ENCODE measurements at places on chromosomes 12 and 14.

- no peak for DNase-seq
Observed at GRCh38 chr12:106098691-106099200, 40.0 kb downstream of the NUAK1 start.

GRCh38 chr12:12726555-12727093 lies 9.5 kb downstream of the CDKN1B start:
- no peak for DNase-seq

DNA sequence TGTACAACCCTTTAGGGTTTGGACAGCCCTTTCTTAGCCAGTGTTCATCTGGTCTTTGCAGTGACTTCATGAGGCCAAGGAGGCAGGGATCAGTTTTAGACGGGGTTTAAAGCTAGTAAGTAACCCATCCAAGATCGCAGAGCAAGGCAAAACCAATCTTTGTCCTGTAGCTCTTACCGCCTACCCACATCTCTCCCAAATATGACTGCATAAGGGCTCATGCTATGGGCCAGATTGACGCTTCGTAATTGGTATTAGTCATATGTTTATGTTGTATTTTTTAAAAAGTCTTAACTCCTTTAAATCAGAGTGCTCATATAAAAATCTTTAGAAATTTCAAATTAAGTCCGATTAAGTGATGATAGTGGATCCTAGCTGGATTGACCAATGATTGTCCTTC lies 3.7 kb upstream of the CLMN start:
- DNase-seq = no peak

- no peak for DNase-seq
Observed at GRCh38 chr12:53391724-53392123, 11.7 kb downstream of the SP1 start.

GRCh38 chr14:75049731-75050201 lies 1.5 kb downstream of the MLH3 start:
- DNase-seq = no peak

- no peak for DNase-seq
Observed at GRCh38 chr12:51976376-51977160, 25.1 kb downstream of the ACVR1B start.

- no peak for DNase-seq
Observed at GRCh38 chr12:67520606-67521005, 127.9 kb upstream of the DYRK2 start.

- no peak for DNase-seq
Observed at GRCh38 chr12:90244232-90244631, 535.6 kb upstream of the ATP2B1 start.

GRCh38 chr14:22484632-22485031 lies 104.4 kb downstream of the DAD1 start:
- no peak for DNase-seq

GRCh38 chr12:6896846-6897435 lies 7.7 kb upstream of the LRRC23 start:
- no peak for DNase-seq

- DNase-seq = no peak
Observed at GRCh38 chr12:78115889-78116288, 285.2 kb downstream of the NAV3 start.

DNA sequence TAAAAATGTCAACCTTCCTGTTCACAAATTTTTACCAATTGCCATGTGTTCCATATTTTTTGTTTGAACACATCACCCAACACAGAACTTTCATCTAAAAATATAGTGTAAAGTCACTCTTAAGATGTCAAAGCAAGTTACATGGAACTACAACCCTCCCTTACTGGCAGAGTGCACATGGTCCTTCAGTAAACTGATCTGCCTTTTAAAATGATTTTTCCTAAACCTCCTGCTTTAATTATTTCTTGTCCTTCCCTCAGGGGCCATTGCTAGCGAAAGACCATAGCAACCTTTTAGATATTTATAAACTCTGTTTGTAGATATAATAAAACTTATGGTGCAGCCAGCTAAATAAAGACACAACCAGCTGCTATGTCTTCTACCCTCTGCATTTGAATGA lies 255.2 kb upstream of the FAR2 start:
- DNase-seq = no peak

- no peak for DNase-seq
Observed at GRCh38 chr14:65772921-65773574, 360.5 kb downstream of the FUT8 start.

DNA sequence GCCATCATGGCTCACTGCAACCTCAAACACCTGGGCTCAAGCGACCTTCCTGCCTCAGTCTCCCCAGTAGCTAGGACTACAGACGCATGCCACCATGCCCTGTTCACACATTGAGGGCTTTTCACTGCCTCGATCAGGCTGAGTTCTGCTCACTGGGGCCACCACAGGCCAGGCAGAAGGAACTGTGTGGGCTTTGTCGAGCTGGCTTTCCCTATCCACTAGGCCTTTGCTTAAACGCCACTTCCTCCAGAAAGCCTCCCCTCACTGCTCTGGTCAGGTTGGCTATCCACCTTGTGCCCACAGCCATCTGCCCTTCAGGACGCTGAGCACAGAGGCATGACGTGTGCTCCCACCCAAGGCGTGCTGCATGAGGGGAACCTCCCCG lies 45.2 kb downstream of the MLXIP start:
- DNase-seq = no peak

GRCh38 chr12:113413488-113413939 lies 8.7 kb upstream of the SDSL start:
- DNase-seq = no peak

GRCh38 chr12:122875590-122876220 lies 20.2 kb downstream of the VPS37B start:
- no peak for DNase-seq

GRCh38 chr14:90263748-90264449 lies 7.5 kb downstream of the PSMC1 start:
- DNase-seq = peak; percentile 28
